OCI-LY7 (cell line): ENCODE measurements at places on chromosomes 11 and 22. TPM values are rescaled to one million over a fixed set of nuclear protein-coding genes. Genes with fewer than 3 reads are reported as not detected.

DNA sequence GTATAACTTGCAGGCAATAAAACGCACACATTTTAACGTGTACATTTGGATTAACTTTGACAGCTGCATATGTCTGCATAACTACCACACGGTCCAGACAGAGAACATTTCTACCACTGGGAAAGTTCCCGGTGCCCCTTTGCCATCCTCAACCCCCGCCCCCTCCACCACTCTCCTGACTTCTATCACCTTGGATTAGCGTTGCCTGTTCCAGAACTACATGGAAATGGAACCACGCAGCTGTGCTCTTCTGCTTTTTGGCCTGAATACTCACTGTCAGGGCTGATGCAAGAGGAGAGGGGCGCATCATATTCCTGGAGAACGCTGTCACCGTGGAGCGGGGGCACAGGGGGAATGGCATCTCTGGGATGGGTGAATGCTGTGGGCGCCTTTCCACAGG, 62.1 kb downstream of the LRP5 start:
- no peak for DNase-seq

GRCh38 chr11:34707462-34707840, 86.6 kb downstream of the EHF start:
- no peak for DNase-seq

GRCh38 chr11:126963115-126963514, 37.5 kb downstream of the KIRREL3 start:
- DNase-seq, result no peak

- DNase-seq, result no peak
Measured at GRCh38 chr11:104652996-104653395, 245.3 kb downstream of the CASP12 start.

- DNase-seq, result peak; percentile 85
Measured at GRCh38 chr22:22026157-22026831, 43.7 kb upstream of the TOP3B start.

- DNase-seq, result no peak
Measured at GRCh38 chr22:50454556-50455075, 20.2 kb downstream of the SBF1 start.

GRCh38 chr11:109439684-109440083, 17.7 kb downstream of the C11orf87 start:
- no peak for DNase-seq

DNA sequence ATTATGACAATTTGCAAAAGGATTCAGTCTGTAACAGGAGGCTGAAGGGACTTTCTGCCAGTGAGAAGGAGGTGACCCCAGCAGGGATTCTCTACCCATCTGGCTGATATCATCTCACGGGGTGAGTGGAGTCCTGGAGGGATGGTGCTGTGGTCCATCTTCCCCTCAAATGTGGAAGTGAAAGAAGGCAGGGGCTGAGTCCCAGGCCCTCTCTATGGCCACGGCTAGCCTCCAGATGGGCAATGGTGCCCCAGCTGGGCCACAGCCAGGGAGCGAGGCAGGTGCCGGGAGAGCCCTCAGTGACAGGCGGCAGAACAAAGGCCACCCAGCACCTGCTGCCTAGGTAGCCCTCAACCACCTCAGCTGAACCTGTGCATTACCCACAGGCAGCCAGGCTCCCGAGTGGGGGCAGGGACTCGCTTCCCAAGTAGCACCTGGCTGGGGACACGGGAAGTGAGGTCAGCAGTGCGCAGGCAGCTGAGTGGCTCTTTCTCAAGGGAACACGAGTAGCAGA, 6.7 kb downstream of the NECTIN1 start:
- no peak for DNase-seq

GRCh38 chr22:49786976-49787706, 40.5 kb downstream of the BRD1 start:
- DNase-seq, result no peak

DNA sequence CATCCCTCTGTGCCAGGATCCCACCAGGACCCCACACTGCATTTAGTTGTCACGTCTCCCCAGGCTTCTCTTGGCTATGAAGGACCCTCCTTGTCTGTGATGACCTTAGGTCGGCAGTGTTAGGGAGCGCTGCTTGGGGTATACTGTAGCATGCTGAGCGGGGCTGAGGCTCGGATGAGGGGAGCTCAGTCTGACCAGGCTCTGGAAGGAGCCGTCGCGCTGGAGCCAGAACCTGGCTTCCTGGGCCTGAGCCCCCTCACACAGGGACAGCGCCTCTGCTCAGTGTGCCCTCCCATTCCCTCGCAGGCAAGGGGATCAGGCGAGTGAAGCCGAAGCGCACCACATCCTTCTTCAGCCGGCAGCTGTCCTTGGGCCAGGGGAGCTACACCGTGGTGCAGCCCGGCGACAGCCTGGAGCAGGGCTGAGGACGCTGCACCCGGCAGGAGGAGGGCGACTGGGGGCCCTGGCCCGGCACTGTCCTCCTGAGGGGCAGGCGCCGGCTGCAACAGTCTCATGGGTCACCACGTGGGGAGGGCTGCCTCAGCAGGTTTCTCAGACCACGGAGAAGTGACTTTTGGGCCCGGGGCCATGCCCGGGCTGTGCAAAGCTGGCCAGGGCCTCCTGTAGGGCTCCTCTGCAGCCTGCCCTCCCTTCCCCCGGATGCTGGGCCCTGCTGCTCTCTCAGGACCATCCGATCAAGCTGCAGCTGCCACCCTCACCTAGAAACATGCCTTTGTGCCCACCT, 11.5 kb upstream of the NEAT1 start:
- DNase-seq, result no peak

DNA sequence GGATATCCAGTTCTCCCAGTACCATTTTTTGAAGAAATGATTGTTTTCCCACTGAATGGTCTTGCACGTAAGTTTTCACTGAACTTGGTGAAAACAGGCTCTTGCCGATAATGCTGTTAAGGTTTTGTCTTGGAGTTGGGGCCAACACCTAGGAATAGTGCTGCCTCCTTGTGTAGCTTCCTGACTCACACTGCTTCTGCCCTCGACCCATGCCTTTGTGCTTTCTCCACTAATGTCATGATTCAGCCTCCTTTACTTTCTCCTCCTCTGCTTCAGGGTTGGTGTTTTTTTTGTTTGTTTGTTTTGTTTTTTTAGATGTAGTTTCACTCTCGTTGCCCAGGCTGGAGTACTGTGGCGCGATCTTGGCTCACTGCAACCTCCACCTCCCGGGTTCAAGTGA, 30.2 kb downstream of the SLC5A1 start:
- DNase-seq, result no peak

GRCh38 chr22:28958611-28959010, 75.2 kb downstream of the ZNRF3 start:
- no peak for DNase-seq

DNA sequence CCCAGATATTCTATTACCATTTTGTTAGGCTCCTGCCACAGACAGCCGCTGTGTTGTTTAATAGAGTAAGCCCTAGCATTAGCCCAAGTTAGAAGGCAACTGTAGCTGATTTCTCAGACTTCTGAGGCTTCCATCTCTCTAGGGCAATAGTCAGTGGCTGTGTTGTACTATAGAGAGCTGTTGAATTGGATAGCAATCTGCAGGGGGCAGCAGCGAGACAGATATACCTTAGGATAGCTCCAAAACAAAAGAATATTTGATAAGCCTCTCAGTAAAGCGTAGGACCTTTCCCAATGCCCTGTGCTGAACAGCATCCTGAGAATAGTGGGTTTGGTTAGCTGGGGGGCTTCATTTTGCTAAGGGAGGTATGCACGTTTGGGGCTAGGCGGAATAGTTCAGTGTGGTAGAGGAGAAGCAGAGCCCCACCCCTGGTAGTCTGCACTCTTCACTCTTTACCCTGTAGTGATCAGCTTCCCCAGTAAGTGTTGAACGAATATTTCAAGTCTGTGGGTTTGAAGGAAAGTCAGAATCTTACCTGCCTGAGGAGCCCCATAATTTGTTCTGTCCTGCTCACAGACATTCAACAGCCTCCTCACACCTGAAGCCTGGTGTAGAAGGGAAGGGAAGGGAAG, 515.1 kb downstream of the INSC start:
- peak; percentile 11 for DNase-seq

- no peak for DNase-seq
Measured at GRCh38 chr22:41913842-41914534, 886 bp downstream of the SHISA8 start.

DNA sequence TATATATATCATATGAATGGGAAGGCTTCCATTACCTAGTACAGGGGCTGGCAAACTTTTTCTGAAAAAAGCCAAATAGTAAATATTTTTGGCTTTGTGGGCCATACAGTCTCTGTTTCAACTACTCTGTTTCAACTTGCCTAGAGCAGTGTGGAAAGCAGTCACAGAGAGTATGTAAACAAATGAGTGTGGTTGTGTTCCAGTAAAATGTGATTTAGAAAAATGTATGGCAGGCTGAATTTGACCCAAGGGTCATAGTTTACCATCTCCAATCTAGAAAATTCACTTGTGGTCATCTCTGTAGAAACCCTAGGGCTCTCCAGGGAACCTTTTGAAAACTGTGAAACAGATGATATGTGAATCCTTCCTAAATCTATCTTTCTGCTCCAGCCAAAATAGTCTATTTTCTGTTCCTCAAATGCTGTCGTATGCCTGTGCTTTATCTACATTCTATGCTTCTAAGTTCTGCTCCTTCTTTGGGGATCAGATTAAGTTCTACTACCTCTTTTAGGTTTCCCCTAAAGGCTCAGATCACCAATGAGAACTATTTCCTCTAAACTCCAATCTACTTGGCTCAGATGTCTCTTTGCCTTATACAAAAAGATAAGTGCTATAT, 356.2 kb downstream of the METTL15 start:
- no peak for DNase-seq

DNA sequence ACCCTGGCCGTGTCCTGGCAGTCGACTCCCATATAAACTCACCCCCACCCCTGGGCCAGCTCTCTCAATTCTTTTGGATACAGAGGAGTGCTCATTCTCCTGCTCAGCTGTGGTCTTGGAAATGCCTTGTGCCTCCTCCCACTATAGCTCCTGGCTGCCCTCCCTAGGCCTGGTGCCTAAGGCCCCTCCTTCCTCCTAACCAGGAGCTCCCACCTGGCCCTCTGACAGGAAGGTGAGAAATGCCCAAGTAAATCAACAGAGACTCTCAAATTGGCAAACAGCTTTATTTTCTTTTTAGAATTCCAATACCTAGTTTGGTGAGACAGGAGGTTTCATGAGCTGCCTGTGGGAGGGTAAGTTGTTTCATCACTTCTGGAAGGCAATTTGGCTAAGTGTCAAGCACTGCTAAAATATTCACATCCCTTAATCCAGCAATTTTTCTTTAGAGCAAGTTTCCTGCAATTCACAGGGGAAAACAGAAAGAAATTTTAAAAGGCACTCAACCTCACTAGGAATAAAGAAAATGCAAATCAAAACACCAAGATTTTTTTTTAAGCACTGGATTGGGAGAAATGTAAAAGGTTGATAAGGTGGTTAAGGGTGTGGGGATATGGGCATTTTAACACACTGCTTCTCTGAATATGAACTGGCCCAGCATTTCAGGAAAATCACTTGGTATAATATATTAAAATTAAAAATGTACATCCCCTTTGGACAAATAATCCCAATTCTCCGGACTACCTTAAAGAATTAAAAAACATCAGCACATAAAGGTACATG, 209.7 kb upstream of the ARHGAP20 start:
- DNase-seq, result no peak

GRCh38 chr11:34198523-34198922, 93.1 kb downstream of the NAT10 start:
- DNase-seq, result no peak

DNA sequence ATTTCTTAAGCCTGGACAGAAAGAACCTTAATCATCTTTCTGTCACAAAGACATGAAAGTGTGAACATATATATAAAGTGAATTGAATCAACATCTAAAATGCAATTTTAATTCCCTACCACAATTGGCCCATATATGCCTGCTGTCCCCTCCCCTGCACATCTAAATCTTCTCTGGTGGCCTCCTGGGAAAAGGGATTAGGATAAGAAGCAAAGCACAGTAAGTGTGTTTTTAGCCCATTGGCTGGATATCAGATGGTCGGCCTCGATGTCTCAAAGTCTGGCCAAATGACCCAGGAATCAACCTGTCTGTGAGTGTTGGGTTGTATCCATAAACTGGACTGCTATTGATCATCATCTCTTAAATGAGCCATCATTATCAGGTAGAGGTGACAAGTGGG, 5.8 kb downstream of the MMP3 start:
- DNase-seq, result no peak

- DNase-seq, result no peak
Measured at GRCh38 chr22:49305966-49306631, 521.6 kb downstream of the BRD1 start.

GRCh38 chr11:120751550-120751949, 240.0 kb downstream of the GRIK4 start:
- DNase-seq, result no peak

GRCh38 chr22:47030143-47030661, 267.8 kb downstream of the TBC1D22A start:
- DNase-seq, result no peak

GRCh38 chr11:129992161-129992944, 10.3 kb downstream of the PRDM10 start:
- DNase-seq, result peak; percentile 91

- no peak for DNase-seq
Measured at GRCh38 chr11:126790550-126791081, 210.0 kb downstream of the KIRREL3 start.

DNA sequence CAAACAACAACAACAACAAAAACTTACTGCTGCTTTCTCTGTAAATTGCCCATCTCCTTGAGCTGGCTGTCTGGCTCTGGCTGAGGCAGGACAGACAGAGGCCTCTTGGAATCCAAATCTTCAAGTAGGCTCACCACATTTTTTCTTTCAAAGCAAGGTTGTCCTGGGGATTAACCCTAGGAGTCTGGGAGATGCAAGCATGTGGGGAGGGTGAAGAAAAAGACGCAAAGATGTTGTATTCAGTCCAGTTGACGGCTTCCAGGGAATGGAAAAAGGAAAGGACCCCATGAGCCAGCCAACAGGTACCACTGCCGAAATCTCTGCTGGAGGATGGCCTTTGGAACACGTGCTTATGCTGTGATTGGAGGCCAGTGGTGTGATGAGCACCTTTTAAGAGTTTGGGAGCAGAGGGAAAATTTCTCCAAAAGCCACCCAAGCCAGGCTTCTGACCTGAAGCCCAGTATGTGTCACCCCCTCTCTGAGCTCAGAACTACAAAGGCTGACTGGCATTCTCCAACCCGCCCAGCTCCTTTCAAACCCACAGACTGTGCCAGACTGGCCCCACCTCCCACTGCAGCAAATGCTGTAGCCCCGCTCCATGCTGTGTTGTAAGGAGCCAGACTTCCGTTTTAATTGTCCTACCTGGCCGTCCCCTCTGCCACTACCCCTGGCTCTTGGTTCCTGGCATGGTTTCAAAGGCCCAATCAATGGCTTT, 10.8 kb downstream of the BLID start:
- no peak for DNase-seq

Gene ART1
- total RNA-seq, result not detected in 2 replicates

Gene NEFH
- not detected in 2 replicates for total RNA-seq

Gene TMEM191C
- 2.2 and 3.2 TPM in 2 replicates for total RNA-seq

Gene CARNS1
- total RNA-seq, result 0.21 and 0.41 TPM in 2 replicates

Gene CDHR5
- total RNA-seq, result not detected in 2 replicates

Gene TTC28
- 0.24 and 0.55 TPM in 2 replicates for total RNA-seq

Gene OR8D4
- total RNA-seq, result not detected in 2 replicates

Gene ZNF214
- total RNA-seq, result not detected in 2 replicates

Gene CWF19L2
- total RNA-seq, result 19.6 and 21.4 TPM in 2 replicates

Gene OTOG
- not detected in 2 replicates for total RNA-seq

Gene PHETA2
- total RNA-seq, result 0.23 and 0.35 TPM in 2 replicates

Gene CHRNA10
- 1.8 and 3.3 TPM in 2 replicates for total RNA-seq
